ENCODE measurements at places on chromosomes 7 and 10.

DNA sequence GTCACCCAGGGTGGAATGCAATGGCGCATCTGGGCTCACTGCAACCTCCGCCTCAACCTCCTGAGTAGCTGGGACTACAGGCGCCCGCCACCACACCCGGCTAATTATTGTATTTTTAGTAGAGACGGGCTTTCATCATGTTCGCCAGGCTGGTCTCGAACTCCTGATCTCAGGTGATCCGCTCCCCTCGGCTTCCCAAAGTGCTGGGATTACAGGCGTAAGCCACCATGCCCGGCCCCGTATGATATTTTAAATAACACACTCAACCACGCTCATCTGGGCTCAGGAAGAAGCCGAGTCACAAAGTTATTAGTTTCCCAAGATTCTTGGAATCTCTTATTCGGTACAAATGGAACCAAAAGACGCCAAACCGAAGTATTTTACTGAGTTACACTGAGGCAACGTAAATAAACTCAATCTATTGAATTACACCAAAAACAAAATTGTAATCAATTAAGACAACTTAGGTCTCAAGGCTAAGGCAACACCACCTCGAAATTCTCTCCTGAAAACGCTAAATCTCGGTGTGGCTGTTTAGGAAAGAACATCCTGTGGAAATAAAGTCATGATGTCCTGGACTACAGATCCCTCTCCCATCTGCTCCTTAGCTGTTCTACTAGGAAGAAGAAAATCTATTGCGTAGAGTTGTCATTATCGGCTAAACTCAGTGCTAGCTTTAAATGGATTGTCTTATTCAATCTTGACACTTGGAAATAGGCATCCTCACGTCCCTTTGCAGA is 910 bp downstream of the ARHGAP19 start:
- DNase-seq: no peak

DNA sequence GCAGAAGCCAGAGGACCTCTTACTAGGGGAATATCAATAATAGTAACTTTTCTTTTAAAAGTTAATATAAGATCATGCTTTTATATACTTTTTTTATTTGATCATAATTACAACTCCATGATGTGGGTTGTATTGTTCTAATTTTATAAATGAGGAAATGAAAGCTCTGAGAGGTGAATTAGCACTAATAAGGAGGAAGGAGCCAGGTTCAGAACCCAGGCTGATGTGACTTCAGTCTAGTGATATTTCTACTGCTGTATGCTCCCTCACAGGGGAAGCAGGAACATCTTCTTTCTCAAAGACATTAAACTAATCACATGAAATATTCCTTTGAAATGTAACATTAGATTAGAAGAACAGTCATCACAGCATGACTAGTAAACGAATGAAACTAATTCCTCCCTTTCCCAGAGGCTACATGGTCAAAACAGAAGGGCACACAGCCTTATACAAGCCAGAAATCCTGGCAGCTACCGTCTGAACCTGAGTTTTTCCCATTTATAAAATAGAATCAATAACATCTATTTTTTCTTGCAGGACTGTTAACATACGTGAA is 81.4 kb upstream of the GJD4 start:
- DNase-seq: no peak

DNA sequence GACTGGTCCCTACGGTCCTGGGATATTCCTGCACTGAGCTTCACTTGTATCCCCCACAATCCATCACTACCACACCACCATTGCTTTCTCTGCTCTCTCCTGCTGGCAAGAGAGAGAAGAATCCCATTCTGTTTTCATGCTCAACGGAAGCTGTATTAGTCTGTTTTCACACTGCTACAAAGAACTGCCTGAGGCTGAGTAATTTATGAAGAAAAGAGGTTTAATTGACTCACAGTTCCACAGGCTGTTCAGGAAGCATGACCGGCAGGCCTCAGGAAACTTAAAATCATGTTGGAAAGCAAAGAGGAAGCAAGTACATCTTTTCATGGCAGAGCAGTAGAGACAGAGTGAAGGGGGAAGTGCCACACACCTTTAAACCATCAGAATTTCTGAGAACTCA is 260.4 kb upstream of the LYZL1 start:
- no peak for DNase-seq

DNA sequence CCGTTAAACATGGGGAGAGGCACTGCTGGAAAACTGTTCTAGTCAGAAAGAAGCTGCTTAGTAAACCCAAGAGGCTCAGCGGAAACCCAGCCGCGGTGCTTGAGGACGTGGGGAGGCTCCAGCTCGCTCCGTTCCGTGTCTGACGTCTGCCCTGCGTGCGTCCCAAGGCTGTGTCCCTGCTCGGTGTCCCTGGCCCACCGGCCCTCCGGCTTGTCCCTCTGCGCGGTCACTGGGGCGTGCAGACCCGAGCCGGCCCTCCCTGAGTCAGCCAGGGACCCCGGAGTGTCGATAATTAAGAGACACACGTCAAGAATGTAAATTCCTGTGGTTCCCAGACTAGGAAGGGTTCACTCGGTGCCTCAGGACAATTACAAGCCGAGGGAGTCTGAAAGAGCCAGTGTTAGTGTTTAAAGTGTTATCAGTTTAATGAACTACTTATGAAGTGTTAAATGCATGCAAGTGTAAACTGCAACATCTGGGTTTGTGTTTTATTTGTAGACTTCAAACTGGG is 98.9 kb downstream of the WDR11 start:
- no peak for DNase-seq

GRCh38 chr10:6778992-6779701 is 199.1 kb upstream of the PRKCQ start:
- DNase-seq: no peak

DNA sequence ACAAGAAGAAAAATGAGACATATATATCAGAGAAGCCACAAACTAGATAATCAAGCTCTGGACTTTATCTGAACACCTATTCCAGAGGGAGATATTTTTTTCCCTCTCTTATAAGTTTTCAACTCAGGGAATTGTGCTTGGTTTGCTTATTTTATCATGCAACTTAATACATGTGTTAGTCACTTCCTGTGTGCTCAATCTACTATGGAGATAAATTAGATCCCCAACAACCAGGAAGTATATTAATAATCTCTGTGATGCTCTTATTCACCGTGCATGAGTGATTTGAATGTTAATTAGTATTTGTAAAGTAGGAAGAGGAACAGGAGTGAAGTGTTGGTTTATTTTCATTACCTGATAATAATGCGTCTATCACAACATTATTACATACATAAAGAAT is 38.8 kb upstream of the ZNF365 start:
- no peak for DNase-seq

Measured in NCI-H2171 (cell line).